ENCODE measurements at places on chromosomes 1 and 21.

DNA sequence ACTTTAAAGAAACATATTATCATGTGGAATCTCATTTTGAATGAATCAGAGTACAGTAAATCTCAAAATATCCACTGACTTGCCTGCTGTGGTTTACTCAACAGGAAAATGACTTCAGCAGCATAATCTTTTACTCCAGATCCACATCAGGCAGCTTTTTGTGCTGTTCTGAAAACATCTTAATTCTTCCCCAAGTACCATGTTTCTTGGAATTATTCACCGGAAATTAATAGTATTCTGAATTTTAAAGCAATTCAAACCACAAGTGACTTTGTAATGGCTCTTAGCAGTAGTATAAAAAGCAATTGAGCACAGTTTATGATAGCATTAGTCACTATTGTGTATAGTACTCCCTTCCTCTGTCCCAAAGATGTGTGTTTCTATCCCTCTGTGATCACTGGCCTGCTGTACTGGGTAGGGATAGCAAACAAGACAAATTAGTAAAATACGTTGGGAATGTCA, 64.2 kb upstream of the ERRFI1 start:
- DNase-seq = no peak

DNA sequence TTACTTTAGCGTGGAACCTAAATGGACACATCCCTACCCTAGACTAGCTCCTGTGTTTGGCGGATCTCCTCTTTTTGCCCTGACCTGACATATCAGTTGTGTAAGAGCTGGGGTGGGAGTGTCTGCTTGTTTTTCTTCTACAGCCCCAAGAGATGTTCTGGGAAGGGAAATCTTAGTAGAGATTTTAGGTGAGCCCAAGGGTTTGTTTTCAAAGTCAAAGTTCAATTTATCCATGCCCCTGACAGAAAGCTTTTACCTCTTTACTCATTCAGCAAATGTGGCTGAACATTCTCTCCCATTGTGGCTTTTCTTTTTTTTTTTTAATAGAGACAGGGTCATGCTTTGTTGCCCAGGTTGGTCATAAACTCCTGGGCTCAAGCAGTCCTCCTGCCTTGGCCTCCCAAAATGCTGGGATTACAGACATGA, 7.3 kb upstream of the TARS2 start:
- no peak for DNase-seq

DNA sequence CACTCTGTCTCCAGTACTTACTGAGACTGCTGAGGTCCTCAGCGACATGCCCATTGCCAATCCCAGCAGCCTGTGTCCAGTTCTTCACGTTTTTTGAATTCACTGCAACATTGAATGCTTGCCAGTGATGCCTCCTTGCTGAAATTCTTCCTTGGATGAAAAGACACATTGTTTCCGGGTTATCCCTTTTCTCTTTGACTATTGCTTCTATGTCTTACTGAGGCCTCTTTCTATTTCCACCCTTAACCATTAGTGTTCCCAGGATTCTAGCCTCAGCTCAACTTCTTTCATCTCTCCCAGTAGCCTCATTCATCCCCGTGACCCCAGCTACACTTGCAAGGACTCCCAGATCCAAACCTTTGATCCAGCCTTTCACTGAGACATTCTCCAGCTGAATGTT, 46.5 kb upstream of the KIF26B start:
- no peak for DNase-seq

- no peak for DNase-seq
Measured at GRCh38 chr1:173222149-173223030, 15.3 kb upstream of the TNFSF4 start.

DNA sequence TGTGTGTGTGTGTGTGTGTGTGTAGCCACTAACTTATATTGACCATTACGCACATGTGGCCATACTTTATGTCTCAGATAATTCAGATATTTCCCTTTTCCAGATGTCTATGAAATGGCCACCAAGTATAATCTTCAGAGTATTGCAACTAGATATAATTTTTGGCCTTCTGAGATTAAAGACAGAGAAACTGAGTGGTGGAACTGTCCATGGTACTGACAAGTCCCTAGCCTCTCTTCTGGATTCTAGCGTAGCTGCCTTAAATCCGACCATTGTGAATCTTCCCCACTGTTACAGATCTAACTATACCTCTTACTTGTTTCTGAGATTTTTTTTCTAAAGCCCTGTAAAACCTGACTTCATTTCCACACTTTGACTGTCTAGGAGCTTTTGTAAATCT, 100.0 kb upstream of the SERTAD4 start:
- DNase-seq = no peak

DNA sequence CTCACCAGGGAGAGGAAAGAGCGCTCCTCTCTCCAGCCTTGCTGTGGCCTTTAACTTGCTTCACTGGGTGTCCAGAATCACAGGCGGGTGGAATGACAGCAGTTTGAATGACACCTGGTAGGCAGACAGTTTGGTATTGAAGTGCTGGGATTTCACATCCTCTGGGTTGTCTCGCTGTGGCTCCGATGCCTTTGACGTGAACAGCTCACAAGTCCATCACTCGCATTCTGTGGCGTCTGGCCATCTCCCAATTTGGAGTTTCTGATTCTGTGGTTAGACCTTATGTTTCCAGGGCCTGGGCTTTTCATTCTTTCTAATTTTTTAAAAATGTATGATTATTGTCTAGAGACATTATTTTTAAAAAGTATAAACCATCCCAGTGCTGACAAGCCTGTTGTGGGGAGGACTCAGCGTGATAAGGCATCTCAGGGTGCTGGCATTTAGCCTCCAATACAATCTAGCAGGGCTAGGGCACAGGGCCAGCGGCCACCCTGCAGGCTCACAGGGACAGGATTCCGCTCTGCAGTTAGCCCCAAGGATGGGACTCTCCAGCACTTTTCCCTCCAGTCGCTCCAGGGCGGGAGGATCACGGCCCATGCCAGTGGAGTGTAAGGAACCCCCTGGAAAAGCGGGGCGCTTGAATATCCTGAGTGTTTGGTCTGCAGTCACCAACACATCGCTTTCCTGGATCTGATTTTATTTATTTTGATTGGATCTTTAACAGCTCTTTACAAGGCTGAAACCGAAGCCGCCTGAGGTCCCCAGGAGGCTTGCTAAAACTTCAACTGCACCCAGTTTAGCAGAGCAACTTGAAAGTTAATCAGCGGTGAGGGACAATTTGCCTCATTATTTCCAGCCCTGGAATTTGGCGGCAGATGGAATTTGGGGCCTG, 178.3 kb downstream of the TRABD2B start:
- DNase-seq = no peak

DNA sequence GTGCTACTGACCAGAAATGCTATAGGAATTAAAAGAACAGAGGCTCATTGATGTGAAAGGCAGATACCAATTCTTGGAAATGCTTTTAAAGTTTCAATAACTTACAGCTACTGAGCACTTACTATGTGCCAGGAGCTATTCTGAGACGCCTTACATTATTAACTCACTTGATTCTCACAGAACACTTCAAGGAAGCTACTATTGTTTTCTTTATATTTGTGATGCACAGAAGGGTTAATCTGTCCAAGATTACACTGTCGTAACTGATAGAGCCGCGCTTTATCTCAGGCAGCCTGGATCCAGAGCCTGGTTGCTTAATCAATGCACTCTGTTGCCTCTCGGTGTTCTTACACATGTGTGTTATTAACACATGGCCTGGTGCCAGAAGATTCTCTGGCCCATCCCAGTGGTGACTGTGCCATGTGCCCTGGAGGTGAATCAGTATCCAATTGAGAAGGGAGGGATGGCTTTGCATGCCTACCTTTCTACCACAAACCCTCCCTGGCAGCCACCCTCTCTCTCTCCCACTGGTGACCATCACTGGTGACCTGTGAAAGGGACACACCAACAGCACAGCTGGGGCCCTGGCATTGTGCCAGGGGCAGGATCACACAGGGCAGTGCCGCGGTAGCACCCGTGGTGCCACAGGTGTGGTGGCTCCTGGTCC, 8.8 kb downstream of the FMO1 start:
- no peak for DNase-seq

- no peak for DNase-seq
Measured at GRCh38 chr1:174322202-174322862, 125.4 kb upstream of the GPR52 start.

GRCh38 chr1:91381844-91382243, 22.8 kb downstream of the HFM1 start:
- DNase-seq = no peak

DNA sequence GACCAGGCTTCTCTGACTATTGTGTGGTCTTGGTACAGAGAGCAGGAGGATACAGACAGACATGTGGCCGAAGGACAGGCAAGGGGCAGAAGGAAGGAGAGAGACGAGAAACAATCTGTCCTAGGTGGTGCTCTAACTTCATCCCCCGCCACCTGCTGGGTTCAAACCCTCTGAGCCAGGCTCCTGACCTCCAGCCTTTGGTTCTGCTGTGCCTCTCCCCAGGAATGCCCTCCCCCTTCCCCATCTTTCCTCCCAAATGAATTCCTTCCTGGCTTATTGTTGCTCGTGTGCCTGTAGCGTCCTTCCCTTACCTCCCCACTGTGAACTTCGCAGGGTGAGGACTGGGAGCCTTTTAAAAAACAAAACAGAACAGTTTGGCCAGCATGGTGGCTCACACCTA, 5.4 kb downstream of the TCEA3 start:
- DNase-seq = no peak

GRCh38 chr1:171981303-171981702, 140.0 kb downstream of the DNM3 start:
- DNase-seq = no peak

GRCh38 chr1:163395790-163396189, 74.0 kb downstream of the NUF2 start:
- no peak for DNase-seq

DNA sequence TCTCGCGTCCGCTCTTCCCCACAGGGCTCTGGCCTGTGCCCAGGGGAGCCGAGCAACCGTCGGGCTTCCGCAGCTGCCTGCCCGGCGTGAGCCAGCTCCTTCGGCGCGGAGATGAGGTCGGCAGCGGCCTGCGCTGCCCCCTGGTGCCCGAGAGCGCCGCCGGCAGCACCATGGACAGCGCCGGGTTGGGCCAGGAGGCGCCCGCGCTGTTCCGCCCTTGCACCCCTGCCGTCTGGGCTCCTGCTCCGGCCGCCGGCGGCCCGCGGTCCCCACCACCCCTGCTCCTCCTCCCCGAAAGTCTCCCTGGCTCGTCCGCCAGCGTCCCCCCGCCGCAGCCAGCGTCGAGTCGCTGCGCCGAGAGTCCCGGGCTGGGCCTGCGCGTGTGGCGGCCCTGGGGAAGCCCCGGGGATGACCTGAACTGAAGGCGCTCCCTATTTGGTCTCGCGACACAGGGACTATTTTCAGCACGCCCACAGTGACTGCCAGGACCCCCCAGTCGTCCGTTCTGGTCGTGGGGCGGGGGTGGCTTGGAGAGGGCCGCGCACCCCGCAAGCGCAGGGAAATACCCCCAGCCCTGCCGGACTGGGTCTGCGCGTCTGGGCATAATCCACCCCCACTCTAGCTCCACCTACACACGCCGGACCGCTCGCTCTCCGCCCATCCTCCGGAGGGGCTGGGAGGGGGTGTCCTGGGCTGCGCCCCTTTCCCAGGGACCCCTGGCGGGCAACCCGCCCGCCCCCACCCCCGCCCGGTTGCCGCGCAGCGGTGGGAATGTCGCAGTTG, 1.3 kb downstream of the HES3 start:
- peak; percentile 24 for DNase-seq

GRCh38 chr1:18597160-18598042, 33.2 kb upstream of the PAX7 start:
- DNase-seq = peak; percentile 53

DNA sequence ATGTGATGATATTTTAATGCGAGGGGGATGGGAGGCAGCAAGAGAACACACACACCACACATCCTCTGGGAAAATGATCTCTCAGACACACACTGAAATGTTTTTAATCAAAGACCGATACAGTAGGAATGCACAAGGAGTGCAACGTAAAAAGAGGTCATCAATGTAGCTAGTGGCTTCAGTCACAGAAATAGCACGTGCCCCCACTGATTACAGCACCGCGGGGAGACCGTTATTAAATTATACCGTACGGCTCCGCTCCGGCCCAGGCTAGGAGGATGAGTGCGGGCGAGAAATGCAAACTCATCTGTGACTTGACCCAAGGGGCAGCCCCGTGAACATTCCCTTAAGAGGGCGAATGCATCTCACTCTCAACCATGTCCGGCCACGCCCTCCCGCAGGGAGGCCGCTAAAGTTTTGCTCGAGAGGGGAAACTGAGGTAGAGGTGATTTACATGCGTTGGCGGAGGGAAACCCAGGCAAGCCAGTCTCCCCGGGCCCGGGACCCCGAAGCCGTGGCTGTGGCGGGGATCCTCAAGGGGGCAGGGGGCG, 552 bp downstream of the UBR4 start:
- DNase-seq = no peak

DNA sequence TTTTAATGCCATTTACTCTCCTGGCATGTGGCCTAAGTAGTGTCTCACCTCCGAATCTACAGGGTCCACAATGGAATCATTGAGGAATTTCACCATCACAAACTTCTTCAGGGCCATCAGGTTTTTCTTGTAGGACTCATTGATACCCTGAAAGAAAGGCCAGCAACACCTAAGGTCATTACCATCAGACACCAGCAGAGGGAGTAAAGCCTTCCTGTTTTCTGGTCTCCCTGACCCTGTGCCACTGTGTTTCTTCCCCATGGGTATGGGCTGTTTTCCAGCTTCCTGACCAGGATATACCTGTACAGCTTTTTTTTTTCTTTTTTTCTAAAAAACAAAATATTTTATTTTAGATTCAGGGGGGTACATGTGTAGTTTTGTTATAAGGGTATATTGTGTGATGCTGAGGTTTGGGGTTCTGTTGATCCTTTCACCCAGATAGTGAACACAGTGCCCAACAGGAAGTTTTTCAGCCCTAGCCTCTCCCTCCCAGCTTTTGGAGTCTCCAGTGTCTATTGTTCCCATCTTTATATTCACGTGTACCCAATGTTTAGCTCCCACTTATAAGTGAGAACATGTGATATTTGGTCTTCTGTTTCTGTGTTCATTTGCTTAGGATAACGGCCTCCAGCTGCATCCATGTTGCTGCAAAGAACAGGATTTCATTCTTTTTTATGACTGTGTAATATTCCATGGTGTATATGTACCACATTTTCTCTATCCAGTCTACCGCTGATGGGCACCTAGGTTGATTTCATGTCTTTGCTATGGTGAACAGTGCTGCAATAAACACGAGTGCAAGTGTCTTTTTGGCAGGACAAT, 18.3 kb downstream of the PPT1 start:
- no peak for DNase-seq

- DNase-seq = no peak
Measured at GRCh38 chr1:239587574-239588369, 201.4 kb downstream of the CHRM3 start.

DNA sequence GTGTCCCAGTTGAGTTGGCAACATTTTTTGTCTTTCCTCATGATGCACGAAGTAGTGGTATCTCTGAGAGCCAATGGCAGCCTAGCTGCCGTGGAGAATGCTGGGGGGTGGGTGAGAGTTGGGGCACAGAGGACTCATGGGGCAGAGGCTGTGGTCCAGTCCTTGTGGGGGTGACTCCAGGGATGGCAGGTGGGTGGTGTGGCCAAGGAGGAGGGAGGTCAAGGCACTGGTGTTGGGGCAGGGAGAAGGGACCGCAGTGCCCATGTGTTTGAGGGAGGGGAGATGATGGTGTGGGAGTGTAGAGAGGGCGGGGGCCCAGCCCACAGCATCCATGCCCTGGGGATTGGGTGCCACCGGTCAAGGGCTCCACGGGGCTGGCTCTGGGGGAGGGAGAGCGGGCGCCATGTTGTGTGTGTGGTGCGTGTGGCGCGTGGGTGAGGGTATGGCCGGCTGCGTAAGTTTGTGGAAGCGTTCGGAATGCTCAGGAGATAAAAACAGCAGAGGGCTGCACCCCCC, 63.5 kb downstream of the PRKCZ start:
- no peak for DNase-seq

GRCh38 chr1:96059276-96059675, 662.3 kb upstream of the PTBP2 start:
- DNase-seq = no peak

- no peak for DNase-seq
Measured at GRCh38 chr1:225511828-225512381, 84.1 kb upstream of the LBR start.

Data from hypothalamus (tissue), 51 donors.